Tibial nerve (tissue), 4 donors: ENCODE measurements at places on chromosomes 11 and 22.
A peak's percentile ranks its signal among the peaks of the same experiment; 100 is the strongest.

GRCh38 chr22:19271856-19272535 is 19.5 kb downstream of the CLTCL1 start:
- no peak overlapping the region for H3K27ac ChIP-seq
- H3K36me3 ChIP-seq: peaks cover 35% of the 10 kb centered on the region
- peaks cover 11% of the 10 kb centered on the region for H3K4me1 ChIP-seq
- no peaks in the 10 kb centered on the region for H3K27me3 ChIP-seq
- H3K4me3 ChIP-seq: no peak overlapping the region

DNA sequence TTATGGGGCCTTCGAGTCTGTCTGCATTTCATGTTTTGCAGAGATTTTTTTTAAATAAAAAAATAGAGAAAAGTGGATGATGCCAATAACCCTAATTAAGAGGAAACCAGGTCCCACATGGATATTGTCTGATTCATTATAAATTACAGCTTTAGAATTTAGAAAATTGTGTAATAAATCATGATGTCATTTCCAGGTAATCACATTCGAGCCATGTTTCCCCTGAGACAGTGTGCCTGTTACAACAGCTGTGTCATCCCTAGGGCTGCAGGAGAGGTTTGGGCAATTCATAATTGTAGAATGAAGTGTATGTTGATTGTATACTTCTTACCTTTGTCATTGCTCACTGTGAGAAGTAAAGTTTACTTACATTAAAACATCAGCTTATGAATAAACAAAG is 38.3 kb downstream of the NCAM1 start:
- no peak overlapping the region for H3K4me3 ChIP-seq
- H3K36me3 ChIP-seq: no peaks in the 10 kb centered on the region
- H3K27me3 ChIP-seq: no peaks in the 10 kb centered on the region
- DNase-seq: no peak

DNA sequence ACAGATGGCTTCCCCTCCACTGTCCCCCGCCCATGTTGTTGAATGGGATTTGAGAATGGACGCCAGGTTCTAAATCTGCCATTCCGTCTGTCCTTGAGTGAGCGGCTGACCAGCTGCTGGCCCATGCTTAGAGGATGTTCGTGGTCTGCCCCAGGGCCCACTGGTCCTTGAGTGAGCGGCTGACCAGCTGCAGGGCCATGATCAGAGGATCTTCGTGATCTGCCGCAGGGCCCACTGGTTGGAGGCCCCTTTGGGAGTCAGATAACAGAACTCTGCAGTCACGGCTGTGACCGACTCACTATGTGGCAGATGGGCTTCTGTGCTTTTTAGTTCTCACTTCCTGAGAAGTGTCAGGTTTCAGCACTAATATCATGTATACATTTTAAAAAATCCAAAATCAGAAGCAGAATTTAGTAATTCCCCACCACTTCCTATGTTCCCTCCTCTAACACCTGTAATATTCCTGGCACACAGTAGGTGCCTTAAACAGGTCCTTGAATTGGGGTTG is 54.1 kb downstream of the MICAL3 start:
- no peaks in the 10 kb centered on the region for H3K36me3 ChIP-seq
- H3K4me3 ChIP-seq: no peak overlapping the region
- no peak for DNase-seq
- H3K4me1 ChIP-seq: peaks cover 11% of the 10 kb centered on the region
- H3K27ac ChIP-seq: no peak overlapping the region

DNA sequence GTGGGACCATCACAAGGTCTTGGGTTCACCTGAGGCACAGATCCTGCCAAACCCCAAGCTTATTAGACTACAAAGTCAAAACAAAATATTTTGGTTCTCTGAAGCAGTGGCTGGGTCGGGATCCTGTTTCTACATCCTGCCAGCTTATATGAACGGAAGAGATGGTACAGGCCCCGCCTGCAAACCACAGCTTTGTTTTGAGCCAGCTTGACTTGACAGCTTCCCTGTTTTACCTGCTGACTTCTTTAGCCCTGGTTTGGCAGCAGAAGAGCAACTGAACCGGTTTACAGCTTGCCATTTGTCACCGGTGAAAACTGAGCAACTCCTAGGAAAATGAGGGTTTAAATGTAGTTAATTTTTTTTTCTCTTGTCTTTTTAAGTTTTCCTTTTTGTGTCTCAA is 11.4 kb downstream of the PACS1 start:
- H3K27ac ChIP-seq: peak overlapping the region; percentile 58
- peaks cover 9% of the 10 kb centered on the region for H3K36me3 ChIP-seq
- peaks cover 51% of the 10 kb centered on the region for H3K4me1 ChIP-seq
- no peaks in the 10 kb centered on the region for H3K27me3 ChIP-seq
- DNase-seq: peak; percentile 21
